MM.1S (cell line): ENCODE measurements at places on chromosomes 1 and 21.
A peak's percentile ranks its signal among the peaks of the same experiment; 100 is the strongest.

DNA sequence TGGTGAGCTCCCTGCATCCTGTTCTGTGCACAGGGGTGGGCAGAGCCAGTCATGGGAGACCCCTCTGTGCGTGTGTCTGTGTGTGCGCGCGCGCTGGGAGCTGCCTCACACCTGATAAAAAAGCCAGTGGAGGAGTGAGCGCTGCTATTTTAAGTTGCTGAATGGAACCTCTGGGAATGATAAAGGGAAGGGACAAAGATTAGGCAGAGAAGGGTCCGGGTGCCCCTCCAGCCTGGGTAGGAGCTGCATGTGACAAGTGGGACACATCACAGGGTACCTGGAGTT, 847 bp downstream of the ADORA1 start:
- no peak for DNase-seq

GRCh38 chr1:67716800-67717199, 31.8 kb downstream of the GADD45A start:
- no peak for DNase-seq

- DNase-seq, result no peak
Observed at GRCh38 chr1:7630378-7630777, 140.7 kb upstream of the VAMP3 start.

GRCh38 chr1:7552402-7552801, 218.7 kb upstream of the VAMP3 start:
- DNase-seq, result no peak

GRCh38 chr1:210910020-210910575, 223.8 kb downstream of the KCNH1 start:
- no peak for DNase-seq

GRCh38 chr1:78170859-78171258, 125.1 kb downstream of the GIPC2 start:
- DNase-seq, result no peak

GRCh38 chr21:45011911-45012661, 62.3 kb upstream of the ADARB1 start:
- no peak for DNase-seq

DNA sequence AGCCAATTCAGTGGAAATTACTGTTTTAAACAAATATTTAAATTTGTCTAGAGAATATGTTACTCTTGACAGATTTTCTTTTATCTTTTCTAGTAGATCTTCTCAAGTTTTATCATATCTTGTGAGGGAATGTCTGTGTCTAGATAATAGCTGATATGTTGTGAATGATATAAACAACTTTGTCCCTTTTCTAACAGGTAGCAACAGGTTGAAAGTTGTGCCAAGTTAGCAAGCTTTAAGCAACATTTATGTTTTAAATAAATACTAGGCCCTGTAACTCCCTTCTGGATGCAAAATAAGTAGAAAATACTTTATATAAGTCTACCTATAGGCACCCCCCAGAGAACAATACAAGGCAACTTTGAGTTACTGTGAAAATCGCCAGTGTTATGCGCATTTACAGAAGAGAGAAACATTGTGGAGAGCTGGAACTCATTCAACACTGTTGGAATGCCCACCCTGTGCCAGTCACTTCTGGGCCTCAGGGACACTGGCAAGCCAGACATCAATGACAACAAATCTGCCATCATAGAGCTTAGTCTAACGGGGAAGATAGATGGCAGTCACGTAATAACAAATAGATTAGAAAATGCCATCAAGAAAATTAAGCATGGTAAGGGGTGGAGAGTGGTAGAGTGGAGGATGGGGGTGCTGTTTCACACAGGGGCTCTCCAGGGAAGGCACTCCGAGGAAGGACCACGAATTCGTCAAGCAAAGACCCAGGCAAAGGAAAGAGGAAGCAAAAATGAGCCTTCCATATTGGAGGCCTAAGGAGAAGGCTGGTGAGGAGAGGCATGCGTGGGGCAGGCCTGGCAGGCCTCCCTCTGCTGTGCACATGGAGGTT, 4.4 kb downstream of the MAP3K21 start:
- no peak for DNase-seq

- DNase-seq, result no peak
Observed at GRCh38 chr1:73868810-73869336, 329.1 kb downstream of the LRRIQ3 start.

- no peak for DNase-seq
Observed at GRCh38 chr21:31952828-31953227, 80.0 kb downstream of the HUNK start.

DNA sequence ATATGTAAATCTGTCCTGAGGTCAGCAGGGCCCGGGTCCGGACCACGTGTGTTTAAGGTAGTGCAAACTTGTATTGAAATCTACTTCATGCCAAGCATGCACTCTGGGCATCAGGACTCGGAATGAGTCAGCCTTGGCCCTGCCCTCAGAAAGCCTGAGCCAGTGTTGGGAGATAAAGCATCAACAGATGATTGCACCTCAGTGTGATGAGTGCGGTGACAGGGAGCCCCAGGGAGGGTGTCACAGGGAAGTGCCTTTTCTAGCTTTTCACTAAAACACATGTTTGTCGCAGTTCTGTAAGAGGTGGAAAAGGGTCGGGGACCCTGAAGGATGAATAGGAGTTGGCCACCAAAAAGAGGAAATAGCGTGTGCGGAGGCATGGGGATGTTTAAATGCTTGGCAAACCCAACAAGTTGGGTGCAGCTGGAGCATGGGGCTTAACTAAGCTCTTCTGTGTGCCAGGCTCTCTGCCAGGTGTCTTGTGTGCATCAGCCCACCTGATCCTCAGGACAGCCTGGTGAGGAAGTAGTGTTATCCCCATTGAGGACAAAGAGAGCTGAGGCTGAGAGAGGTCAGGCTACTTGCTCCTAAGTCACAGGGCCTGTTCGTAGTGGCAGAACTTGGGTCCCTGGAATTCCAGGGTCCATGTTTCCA, 48.2 kb upstream of the EPB41 start:
- no peak for DNase-seq

DNA sequence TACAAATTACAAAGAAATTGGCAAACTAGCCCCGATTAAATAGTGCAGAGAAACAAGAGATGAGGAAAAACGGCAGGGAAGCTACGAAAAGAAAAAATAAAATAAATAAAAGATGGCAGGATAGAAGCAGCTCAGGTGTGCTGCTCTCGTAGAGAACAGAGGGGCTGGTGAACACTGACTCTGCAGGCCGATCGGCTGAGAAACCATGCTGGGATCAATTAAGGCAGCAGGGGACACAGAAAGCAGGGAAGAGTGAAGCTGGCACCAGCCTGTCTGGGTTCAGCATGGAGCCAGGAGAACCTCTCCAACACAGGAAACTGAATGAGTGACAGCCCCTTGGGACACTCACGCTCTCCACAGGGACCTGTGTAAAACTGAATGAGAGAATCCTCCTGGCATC, 39.5 kb upstream of the TMPRSS15 start:
- DNase-seq, result no peak

DNA sequence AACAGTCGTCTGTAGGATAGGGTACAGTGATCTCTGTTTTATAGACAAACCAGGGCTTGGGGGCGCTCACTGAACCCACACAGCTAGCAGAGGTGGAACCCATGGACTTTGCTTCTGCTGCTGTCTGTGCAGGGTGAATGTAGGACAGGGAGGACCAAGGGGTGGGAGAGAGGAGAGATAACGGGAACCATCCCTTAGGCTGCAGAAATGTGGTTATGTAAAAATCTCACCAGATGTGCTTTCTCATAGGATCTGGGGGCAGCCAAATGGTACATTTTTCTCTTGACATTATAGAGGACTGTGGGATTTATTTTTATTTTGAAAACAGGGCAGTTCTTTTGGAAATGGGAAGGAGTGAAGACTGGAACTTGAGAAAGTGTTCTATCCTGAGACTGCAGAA, 8.7 kb downstream of the NFASC start:
- no peak for DNase-seq

- peak; percentile 72 for DNase-seq
Observed at GRCh38 chr1:31745096-31745945, 18.8 kb downstream of the ADGRB2 start.

DNA sequence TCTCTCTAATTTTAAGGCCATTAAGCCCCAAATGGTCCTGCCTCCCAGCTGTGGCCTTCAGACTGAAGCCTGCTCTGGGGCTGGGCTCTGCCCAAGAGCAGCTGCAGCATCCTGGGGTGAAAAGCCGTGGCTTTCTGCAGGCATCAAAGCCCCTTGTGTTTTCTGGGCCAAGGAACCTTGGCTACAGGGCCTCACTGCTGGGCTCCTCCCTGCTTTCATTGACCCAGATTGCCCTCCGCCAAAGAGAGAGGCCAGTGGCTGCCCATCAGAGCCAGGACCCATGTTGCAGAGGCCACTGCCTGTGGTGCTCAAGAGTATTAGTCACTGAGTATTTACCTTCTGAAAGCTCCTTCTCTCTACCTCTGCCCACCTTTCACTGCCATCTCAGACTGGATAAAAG, 1.6 kb downstream of the ZNF648 start:
- no peak for DNase-seq

- DNase-seq, result no peak
Observed at GRCh38 chr1:221706876-221707582, 34.9 kb downstream of the DUSP10 start.

DNA sequence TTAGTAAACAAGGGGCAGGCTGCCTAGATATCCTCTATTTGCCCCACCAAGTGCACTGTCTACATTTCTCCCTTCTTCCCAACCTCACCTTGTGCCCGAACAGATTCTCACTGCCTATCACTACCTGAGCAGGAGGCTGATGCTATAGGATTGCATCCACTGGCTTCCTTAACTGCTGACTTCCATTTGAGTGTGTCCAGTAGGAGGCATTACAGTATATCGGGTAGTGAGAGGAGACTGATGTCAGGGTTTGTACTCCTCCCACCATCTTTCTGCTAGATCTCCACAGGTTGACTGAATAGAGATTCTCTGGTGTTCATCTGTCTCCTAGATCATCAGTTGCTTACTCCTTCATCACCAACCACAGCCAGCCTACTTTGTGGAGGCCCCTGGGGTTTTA, 796.3 kb downstream of the LRRIQ3 start:
- DNase-seq, result no peak

- DNase-seq, result no peak
Observed at GRCh38 chr1:99004861-99005442, at the start of gene PLPPR5. TSS of gene PLPPR5 (minus strand) at chr1:99004861. CDS start at chr1:99004671, 190 bp downstream.

DNA sequence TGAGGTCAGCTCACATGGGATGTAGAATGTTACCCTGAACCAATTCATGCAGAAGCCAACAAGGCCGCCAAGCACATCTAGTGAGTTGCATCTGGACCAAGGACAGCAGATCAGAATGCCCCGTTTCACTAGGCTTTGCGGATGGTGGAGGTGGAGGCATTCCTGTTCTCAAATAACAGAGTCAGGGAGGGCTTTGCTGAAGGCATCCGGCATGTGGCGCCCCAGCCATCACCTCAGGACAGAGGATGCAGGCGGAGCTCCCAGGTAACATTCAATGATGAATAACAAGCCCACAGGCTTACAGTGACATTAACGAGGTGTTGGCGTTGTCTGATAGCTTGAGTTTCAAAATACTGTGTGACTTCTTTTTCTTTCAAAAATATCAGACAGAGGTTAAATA, 476.2 kb downstream of the CAMTA1 start:
- DNase-seq, result no peak

DNA sequence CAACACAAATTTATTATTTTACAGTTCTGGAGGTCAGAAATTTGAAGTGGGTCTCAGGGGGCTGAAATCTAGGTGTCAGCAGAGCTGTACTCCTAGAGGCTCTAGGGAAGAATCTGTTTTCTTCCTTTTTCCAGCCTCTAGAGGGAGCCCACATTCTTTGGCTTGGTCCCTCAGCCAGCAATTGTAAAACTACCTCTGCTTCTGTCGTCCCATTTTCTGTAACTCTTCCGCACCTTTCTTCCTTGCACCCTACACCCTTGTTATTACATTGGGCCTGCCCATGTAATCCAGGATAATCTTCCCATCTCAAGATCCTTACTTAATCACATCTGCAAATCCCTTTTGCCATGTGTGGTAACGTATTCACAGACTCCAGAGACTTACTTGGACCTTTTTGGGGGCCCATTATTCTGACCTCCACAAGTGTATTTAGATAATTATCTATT, 24.8 kb upstream of the THEM4 start:
- peak; percentile 77 for DNase-seq

- DNase-seq, result no peak
Observed at GRCh38 chr1:183454377-183454776, 17.9 kb upstream of the SMG7 start.

DNA sequence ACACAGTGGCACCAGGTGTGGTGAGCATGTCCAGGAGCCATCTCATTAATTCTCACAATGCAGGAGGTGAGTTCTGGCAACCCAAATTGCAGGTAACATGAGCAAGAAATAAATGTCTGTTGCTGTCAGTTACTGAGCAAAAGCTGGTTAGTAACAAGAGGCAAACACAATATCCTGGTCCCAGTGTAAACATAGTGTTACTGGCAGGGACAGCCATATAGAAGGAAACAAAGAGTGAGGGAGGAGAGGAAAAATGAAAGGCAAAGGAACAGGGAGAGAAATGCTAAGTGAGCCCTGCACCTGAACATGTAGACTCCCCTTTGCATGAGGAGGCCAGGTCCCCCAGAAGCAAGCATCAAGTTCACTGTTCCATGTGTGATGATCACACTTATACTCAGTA, 203.6 kb downstream of the TRABD2B start:
- no peak for DNase-seq

DNA sequence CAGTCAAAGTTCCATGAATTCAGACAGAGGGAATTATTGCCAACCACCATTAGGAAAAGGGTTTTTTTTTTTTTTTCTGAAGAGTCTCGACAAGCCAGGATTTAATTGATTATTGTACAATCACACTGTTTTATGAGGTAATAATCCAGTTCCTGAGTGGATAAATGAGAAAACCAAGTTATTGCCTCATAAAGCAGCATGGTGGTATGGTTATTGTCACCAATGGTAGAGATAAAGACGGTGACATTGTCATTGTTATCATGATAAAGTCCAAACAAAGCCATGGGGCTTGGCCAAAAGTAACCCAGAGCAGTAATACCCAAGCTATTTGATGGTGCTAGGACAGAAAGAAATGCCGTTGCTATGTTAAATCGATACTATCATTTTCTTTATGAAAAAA, 232.8 kb downstream of the USH2A start:
- DNase-seq, result no peak

GRCh38 chr1:19861034-19861433, 21.2 kb upstream of the OTUD3 start:
- no peak for DNase-seq

DNA sequence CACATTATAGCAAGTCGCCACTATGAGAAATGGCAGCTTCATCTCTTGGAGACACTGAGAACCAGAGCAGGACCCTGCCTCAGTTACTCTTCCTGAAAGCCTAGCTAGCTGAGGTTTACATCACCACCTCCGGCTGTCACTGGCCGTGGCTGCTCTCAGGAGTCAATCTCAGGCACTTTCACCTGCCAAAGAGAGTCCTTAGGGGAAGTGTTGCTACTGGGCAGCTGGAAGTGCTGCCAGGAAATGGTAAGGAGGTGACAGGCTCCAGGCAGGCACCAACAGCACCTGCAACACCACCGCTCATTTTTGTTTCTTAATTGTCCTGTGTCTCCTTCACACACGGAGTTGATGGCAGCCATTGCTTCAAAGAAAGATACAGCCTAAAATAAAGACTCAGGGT, 92.5 kb downstream of the DSCAM start:
- no peak for DNase-seq

DNA sequence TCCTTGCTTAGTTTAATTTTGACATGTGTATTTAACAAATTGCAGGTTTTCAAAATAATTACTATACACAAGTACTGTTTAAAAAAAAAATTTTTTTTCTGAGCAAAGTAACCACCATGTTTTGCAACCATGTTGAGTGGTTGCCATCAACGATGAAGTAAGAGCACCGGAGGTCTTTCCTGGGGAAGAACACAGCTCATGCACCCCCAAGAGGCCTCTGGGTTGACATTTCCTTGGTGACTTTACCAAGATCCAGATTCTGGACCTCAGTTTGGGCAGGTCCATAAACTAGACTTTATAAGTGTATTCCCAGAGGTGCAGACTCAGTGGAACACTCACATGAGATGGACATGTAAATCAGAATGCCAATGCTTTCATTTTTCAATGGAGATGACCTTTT, 36.8 kb upstream of the RALGPS2 start:
- DNase-seq, result no peak
